Neural progenitor cell (in vitro differentiated cells): ENCODE measurements at places on chromosomes 2 and 18.
A peak's percentile ranks its signal among the peaks of the same experiment; 100 is the strongest.

- DNase-seq = no peak
Observed at GRCh38 chr2:137190411-137191195, 425.3 kb downstream of the THSD7B start.

DNA sequence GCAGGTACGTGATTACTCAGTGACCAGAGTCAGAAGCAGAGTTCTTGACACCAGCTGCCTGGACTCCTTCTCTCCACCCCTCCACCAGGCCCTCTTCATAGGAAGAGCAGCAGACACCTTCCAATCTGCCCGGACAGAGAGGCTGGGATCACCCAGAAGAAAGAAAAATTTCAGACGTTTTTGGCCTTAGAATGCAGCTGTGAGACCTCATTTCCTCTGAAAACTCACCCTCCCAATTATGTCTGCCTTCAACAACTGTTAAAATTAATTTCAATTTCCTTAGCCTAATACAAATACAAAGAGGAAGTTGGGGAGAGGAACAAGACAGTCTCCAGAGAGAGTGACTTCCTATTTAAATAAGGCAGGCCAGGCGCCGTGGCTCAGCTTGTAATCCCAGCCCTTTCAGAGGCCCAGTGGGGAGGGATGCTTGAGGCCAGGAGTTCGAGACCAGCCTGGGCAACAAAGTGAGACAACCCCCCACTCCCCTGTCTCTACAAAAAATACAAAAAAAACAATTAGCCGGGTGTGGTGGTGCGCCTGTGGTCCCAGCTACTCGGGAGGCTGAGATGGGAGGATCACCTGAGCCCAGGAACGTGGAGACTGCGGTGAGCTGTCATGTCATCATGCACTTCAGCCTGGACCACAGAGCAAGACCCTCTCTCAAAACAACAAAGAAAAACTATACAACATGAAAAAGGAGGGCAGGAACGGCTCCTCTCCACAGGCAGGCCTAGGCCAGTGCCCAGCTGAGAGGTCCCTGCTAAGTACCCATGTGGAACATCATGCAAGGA is 1.6 kb downstream of the SLC66A2 start:
- no peak for DNase-seq

- no peak for DNase-seq
Observed at GRCh38 chr2:109419960-109420370, 193.8 kb downstream of the SEPTIN10 start.

- peak; percentile 24 for DNase-seq
Observed at GRCh38 chr2:233084488-233084887, 24.3 kb downstream of the INPP5D start.

GRCh38 chr18:45252474-45252873 is 362.8 kb upstream of the SLC14A2 start:
- DNase-seq = no peak

DNA sequence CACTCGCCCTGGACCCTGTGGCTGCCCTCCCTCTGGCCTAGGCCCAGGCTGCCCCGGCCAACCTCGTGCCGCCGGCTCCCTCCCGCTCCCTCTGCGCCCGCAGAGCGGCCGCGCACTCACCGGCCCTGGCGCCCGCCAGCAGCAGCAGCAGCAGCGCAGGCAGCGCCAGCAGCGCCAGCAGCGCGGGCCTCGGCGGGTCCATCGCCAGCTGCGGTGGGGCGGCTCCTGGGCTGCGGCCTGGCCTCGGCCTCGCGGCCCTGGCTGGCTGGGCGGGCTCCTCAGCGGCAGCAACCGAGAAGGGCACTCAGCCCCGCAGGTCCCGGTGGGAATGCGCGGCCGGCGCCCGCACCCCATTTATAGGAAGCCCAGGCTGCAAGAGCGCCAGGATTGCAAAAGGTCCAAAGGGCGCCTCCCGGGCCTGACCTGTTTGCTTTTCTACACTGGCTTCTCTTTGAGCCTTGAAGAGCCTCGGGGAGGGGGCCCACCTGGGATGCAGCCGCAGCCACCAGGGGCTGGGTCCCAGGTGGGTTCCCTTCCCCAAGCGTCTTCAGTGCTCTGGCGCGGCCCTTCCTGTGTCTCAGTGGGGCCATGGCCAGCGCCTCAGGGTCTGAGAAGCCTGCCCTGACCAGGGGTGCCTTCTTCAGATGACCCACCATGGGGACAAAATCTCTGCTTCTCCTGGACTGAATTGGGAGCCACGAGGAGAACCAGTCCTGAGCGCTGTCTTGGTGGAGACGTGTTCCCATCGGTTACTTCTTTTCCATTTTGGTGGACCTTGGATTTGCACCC is at the start of gene APOB:
Gene APOB (minus strand): TSS at position 330 of the 789 bp plus-strand sequence. CDS start 128 bp downstream, at position 202.
- peak; percentile 85 for DNase-seq

DNA sequence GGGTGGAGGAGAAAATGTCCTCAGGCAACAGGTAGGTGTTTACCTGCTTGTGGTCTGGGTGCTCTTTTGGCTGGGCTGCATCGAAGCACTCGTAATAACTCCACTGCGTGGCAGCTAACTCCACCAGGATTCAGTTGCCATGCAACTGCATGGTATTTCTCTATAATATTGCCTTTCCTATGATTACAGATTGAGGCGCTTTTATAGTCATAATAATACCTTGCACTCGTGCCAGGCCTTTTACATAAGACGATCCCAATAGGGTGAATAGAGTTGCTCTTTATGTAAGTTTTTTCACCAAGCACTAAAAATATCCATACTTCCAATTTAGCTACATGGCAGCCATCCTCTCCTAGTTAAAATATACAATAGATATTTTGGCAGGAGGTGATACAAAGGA is 19.7 kb upstream of the NYAP2 start:
- DNase-seq = no peak

DNA sequence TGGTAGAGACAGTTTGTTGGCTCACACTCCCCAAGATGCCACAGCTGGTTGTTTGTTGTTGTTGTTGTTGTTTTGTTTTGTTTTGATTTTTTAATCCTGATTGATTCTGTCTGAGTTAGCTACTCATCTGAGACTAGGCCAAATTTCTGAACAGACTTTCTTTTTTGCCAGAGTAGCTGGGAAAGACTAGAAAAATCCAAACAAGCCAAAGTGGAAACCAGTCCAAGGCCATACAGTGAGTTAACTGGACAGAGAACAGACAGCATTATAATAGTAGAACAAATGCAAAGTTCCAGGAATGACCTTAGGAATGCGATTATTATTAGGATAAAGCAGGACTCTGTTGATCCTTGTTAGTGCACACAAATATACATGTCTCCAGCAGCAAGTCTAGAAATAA is 43.8 kb upstream of the CYP26B1 start:
- no peak for DNase-seq

GRCh38 chr2:2912293-2912692 is 465.3 kb downstream of the EIPR1 start:
- DNase-seq = no peak

DNA sequence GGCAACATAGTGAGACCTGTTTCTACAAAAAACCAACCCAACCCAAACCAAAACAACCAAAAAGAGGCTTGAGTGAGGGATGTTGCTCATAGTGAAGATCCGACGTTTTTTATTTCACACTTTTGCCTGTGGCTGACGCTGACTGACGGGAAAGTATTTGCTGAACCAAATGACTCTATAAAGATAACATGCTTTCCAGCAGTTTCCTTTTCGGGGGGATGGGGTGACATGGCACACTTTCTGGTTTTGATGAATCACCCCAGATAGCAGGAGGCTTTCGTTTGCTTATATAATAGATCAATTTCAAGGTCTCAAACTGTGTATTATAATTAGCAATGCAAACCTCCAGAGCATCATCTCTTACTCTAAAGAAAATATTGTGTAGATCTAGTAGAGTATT is 150.8 kb downstream of the AQP4 start:
- no peak for DNase-seq

GRCh38 chr2:169452080-169452479 is 27.2 kb upstream of the BBS5 start:
- peak; percentile 58 for DNase-seq
